Bronchus fibroblast of lung (primary cell): ENCODE measurements at places on chromosomes 7 and 10. TPM values are rescaled to one million over a fixed set of nuclear protein-coding genes. Genes with fewer than 3 reads are reported as not detected.

The SYT15 gene
- 0.59 TPM in 1 of 2 replicates, not detected in the other for total RNA-seq

The GPER1 gene
- 4.2 and 5.2 TPM in 2 replicates for total RNA-seq

The ADGRA1 gene
- total RNA-seq, result not detected in 2 replicates

The NPC1L1 gene
- not detected in 2 replicates for total RNA-seq

The CYP3A4 gene
- not detected in 2 replicates for total RNA-seq

The WNT8B gene
- not detected in 2 replicates for total RNA-seq

The SUV39H2 gene
- 17.5 and 18.2 TPM in 2 replicates for total RNA-seq

The ANXA8 gene
- 0.30 TPM in 1 of 2 replicates, not detected in the other for total RNA-seq

The RAPGEF5 gene
- 0.15 and 0.34 TPM in 2 replicates for total RNA-seq

The SKIDA1 gene
- 2.4 and 2.7 TPM in 2 replicates for total RNA-seq

The TBC1D12 gene
- 3.3 and 4.0 TPM in 2 replicates for total RNA-seq

The RHEB gene
- 87.0 and 104 TPM in 2 replicates for total RNA-seq

The LBX1 gene
- total RNA-seq, result under 0.01 TPM in 1 of 2 replicates, not detected in the other

The ITPRID1 gene
- not detected in 2 replicates for total RNA-seq

The ESYT2 gene
- 48.6 and 54.3 TPM in 2 replicates for total RNA-seq

The MRLN gene
- not detected in 2 replicates for total RNA-seq

The LRRC61 gene
- 6.7 and 6.8 TPM in 2 replicates for total RNA-seq

The GRID1 gene
- not detected in 2 replicates for total RNA-seq

The LLCFC1 gene
- not detected in 2 replicates for total RNA-seq

The OR2A12 gene
- total RNA-seq, result not detected in 2 replicates

The VSTM4 gene
- 0.34 and 0.74 TPM in 2 replicates for total RNA-seq

The FRAT2 gene
- 2.7 and 3.7 TPM in 2 replicates for total RNA-seq

The DLX5 gene
- total RNA-seq, result not detected in 2 replicates

The FZD8 gene
- 0.84 and 0.89 TPM in 2 replicates for total RNA-seq

The SEM1 gene
- 18.7 and 22.4 TPM in 2 replicates for total RNA-seq

The FKBP6 gene
- not detected in 2 replicates for total RNA-seq

The LFNG gene
- total RNA-seq, result 1.2 and 1.7 TPM in 2 replicates

The TWIST1 gene
- 29.6 and 33.9 TPM in 2 replicates for total RNA-seq

The FAM25C gene
- total RNA-seq, result not detected in 2 replicates

The WNT2 gene
- total RNA-seq, result 1.0 and 1.3 TPM in 2 replicates

The CRYGN gene
- not detected in 2 replicates for total RNA-seq

The TMEM176A gene
- total RNA-seq, result 0.15 and 0.50 TPM in 2 replicates

The CALD1 gene
- 98.3 and 110 TPM in 2 replicates for total RNA-seq

The PTPRN2 gene
- 0.50 and 0.74 TPM in 2 replicates for total RNA-seq

The MBL2 gene
- not detected in 2 replicates for total RNA-seq

The SYNPO2L gene
- under 0.01 TPM in 1 of 2 replicates, not detected in the other for total RNA-seq

The SAMD8 gene
- 10.1 and 12.1 TPM in 2 replicates for total RNA-seq

The GPRIN2 gene
- not detected in 2 replicates for total RNA-seq

The PON1 gene
- not detected in 2 replicates for total RNA-seq

The ADRB1 gene
- under 0.01 and 0.17 TPM in 2 replicates for total RNA-seq

The OR2A5 gene
- total RNA-seq, result not detected in 2 replicates
